ENCODE measurements at places on chromosomes 3 and 15.

GRCh38 chr3:78274475-78275065 lies 1234.7 kb downstream of the ROBO2 start:
- no peak for DNase-seq

GRCh38 chr15:48541341-48542278 lies 103.9 kb downstream of the FBN1 start:
- DNase-seq: no peak

GRCh38 chr3:182484682-182485081 lies 308.6 kb upstream of the ATP11B start:
- DNase-seq: no peak

DNA sequence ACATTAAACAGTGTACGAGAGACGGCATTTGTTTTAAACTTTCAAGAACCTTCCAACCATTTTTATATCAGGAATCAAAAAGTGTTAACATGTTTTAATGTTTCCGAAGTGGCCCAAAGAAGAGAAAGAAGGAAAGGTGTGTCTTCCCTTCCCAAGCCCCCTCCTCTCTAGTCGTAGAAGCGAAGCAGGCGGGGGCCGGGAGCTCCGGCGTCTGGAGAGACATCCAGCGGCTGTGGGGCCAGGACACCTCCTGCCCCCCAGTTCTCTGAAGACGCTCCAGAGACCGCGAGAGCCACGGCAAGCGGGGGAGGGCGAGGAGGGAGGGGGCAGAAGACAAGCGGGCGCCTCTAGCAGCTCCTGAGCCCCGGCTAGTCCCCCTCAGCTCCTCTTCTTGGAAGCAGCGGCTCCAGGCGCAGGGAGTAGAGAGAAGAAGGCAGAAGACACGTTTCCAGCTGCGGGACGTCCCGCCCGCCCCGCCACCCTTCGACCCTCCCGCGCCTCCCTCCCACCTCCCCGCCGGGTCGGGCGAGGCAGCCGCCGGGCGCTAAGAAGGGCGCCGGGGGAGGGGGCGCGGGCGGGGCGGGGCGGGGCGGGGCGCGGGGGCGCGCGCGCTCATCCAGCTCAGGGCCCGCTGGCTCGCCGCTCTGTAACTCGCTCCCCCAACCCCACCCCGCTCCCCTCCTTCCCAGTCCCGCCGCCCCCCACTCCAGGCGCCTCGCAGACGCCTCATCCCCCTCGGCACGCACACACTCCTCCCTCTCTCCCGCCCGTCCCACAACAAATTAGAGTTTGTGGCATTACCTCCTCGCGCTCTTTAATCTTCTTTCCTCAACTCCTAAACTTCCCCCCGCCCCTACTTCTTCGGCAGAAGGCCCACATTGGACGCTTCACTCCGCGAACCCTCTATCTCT lies at the start of gene ZBTB20:
TSS of gene ZBTB20 (minus strand) at position 871 of the 911 bp plus-strand sequence.
- DNase-seq: peak; percentile 69

DNA sequence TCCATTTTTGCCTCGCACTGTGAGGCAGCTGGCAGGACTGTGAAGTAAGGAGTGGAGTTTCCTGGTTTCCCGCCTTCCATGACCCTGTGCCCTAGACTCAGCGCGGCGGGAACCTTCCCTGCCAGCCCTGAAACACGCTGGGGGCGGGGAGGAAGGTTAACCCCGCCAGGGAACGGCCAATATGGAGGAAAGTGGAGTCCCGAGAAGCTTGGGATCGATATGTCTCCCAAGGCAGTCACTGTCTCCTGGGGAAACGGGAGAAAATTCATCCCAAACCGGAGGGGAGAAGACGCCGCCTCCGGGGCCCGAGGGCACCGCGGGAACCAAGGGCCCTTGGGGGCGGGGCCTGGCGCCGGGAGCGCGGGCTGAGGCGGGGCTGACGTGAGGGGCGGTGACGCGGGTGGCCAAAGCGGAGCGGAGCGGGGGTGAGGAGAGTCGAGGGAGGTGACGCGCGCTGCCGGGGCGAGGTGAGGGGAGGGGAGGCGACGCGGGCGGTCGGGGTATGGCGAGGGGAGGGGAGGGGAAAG lies at the start of gene HMCES:
TSS of gene HMCES (plus strand) at position 432 of the 527 bp plus-strand sequence. CDS start 863 bp downstream, outside the sequence.
- DNase-seq: peak; percentile 94

GRCh38 chr3:37571269-37571668 lies 290.4 kb upstream of the CTDSPL start:
- no peak for DNase-seq

GRCh38 chr3:186032321-186032720 lies 76.6 kb downstream of the ETV5 start:
- no peak for DNase-seq

All from activated CD4-positive, alpha-beta T cell treated with anti-CD3 and anti-CD28 coated beads, Interleukin-2, amount 50 U/mL, for 48 hours (primary cell).